NCI-H460 (cell line): ENCODE measurements at places on chromosomes 13 and 19.
A peak's percentile ranks its signal among the peaks of the same experiment; 100 is the strongest.

GRCh38 chr13:68888832-68889231 lies 1218.8 kb upstream of the ATXN8OS start:
- no peak for DNase-seq

DNA sequence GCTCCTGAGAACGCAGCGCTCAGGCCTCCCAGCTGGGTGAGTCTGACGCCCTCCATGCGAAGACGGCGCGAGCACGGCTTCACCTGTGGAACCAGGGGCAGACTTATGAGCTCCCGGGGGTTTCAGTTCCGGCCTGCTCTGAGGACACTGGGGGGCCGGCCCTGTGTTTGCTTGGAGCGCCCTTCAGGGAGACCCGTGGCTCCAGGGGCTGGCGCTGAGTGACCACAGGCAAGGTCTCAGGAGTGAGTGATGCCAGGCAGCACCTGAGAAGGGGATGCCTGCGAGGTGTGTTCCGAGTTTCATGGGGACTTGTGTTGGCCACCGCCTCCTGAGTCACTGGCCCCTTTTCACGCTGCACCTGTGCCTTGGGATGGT lies 4.5 kb downstream of the MCF2L start:
- DNase-seq = no peak

DNA sequence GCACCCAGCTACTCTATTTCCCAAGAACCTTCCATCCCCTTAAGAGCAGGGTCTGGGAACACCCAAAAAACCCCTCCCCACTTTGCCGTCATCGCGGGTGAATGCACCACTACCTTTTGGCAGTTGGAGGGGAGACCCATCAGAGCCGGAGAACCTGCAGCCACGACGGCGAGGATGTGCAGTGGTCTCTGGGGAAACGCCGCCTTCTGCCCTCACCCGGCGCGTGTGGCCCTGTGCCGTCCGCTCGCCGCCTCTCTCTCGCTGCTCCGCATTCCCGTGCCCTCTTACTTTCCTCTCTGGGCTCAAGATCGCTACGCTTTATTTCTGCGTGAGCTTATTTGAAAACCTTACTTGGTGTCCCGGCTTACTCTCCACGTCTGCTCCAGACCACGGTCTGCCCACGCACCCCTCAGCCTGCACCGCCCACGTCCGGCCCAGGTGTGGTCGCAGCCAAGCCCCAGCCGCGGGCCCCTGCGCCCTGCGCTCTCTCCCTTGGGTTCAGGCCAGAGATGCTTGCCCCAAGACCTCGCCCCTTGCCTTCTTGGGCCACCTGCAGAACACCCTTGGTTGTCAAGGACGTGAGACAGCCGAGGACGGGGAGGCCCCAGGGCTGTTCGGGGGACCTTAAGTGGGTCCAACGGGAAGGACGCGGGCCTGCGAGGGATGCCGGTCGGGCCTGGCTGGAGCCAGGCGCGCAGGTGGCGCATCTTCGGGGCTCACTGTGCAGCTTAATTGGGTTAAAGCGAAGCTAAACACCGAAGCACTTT lies 2.0 kb upstream of the MAB21L1 start:
- no peak for DNase-seq

DNA sequence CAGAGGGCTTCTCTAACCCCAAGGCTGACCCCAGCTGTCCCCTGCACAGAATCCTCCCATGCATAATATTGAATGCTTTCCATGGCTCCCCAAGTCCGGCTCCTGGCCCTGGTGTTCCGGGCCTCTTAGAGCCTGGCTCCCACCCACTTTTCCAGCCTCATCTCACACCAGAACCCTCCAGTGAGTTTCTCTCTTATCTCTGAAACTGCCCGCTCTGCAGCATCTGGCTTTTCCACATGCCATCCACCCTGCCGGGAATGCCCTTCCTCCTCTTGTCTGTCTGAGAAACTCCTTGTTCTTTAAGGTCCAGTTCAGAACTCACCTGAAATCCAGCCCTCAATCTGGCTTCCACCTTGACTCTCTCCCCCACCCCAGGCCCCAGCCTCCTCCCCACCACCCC lies 6.8 kb downstream of the SYNGR4 start:
- no peak for DNase-seq

- no peak for DNase-seq
Measured at GRCh38 chr13:106918557-106918860, 350.6 kb upstream of the ARGLU1 start.

- DNase-seq = no peak
Measured at GRCh38 chr13:29454931-29455481, 140.5 kb downstream of the SLC7A1 start.

- no peak for DNase-seq
Measured at GRCh38 chr13:37531049-37531448, 67.5 kb downstream of the POSTN start.

- DNase-seq = no peak
Measured at GRCh38 chr13:40809471-40809870, 20.1 kb downstream of the SLC25A15 start.

DNA sequence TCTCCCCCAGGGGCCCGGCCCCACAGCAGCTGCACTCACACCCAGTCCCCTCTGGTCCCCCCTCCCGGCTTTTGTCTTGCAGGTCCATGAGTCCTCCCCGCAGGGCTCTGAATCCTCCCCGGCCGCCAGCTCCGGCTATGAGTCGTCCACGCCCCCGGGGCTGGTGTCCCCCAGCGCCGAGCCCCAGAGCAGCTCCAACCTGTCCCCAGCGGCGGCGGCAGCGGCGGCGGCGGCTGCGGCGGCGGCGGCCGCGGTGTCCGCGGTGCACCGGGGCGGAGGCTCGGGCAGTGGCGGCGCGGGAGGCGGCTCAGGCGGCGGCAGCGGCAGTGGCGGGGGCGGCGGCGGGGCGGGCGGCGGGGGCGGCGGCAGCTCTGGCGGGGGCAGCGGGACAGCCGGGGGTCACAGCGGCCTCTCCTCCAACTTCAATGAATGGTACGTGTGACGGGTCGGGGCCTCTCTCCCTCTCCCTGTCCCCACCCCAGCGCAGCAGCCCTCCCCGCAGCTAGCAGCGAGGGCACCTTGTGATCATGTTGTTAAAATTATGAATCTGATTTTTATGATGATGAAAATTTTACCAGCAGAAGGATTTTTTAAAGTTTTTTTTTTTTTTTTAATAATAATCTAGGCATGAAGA lies 3.8 kb downstream of the ZIC2 start:
- DNase-seq = no peak

DNA sequence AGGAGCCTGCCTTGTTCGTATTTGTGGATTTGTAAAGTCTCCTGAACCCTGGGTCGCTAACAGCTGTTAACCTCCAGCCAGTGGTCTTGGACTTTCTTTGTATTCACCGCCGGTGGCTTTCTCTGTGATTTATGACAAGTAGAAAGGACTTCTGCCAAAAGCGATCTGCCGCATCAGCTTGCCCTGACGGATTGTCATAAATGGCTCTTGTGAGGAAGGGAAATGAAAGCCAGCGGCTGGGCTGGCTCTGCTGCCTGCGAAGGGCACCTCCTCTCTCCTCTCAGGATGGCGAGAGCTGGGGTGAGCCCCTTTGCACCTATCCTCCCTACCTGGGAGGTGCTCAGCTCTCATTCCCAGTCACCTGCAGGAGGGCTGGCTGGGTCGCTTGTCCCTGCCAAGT lies 25.6 kb downstream of the DHRS12 start:
- no peak for DNase-seq

- DNase-seq = peak; percentile 60
Measured at GRCh38 chr13:41827507-41828213, 133.2 kb downstream of the VWA8 start.

GRCh38 chr13:49213997-49214916 lies 5.9 kb upstream of the MLNR start:
- DNase-seq = no peak

DNA sequence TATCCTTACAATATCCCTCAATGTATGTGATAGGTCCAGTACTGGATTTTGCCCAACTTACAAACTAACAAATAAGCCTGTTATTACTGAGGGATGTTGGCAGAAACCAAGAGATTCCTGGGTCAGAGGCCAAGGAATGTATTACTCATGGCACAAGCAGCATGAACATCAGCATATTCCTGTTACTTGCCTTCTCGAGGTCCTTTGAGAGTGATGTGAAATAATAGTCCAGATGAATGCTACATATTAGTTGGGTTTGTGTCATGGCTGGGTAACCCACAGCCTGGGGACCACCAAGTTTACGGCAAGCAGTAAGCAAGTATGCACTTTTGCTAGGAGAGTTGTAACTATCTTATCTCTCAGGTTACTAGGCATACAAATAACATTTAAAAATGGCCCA lies 384.5 kb upstream of the GPC6 start:
- no peak for DNase-seq

DNA sequence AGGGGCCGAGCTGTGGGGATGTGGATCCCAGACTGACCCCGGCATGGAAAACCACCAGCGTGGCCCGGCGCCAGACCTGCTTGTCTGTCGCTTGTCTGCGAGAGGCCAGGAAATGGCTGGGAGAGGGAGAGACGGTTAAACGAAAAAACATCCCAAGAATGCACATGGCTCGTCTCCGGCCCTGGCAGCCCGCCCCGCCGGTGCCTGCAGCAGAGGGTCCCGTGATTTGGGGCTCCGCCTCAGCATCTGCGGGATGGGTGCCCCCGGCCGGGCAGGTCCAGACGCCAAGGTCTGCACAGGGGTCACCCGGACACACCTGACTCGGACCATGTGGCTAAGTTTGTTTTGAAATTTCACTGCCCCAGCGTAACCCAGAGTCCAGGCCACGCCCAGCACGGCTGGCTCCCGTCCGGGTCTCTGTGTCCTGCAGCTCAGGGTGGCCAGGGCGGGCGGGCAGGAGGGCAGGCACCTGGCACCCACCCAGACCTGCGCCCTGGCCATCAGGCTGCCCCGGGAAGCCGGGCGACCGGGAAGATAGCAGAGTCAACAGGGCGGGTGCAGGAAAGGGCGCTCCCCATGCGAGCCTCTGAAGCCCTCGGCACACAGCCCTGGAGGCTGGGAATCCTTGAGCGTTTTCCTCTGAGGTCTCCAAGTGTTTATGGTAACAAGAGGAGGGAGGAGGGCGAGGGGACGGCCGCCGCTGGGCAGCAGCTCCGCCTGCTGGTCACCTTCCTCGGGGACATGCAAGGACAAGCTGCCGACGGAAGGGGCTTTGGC lies 103.2 kb downstream of the GADD45B start:
- DNase-seq = peak; percentile 88

DNA sequence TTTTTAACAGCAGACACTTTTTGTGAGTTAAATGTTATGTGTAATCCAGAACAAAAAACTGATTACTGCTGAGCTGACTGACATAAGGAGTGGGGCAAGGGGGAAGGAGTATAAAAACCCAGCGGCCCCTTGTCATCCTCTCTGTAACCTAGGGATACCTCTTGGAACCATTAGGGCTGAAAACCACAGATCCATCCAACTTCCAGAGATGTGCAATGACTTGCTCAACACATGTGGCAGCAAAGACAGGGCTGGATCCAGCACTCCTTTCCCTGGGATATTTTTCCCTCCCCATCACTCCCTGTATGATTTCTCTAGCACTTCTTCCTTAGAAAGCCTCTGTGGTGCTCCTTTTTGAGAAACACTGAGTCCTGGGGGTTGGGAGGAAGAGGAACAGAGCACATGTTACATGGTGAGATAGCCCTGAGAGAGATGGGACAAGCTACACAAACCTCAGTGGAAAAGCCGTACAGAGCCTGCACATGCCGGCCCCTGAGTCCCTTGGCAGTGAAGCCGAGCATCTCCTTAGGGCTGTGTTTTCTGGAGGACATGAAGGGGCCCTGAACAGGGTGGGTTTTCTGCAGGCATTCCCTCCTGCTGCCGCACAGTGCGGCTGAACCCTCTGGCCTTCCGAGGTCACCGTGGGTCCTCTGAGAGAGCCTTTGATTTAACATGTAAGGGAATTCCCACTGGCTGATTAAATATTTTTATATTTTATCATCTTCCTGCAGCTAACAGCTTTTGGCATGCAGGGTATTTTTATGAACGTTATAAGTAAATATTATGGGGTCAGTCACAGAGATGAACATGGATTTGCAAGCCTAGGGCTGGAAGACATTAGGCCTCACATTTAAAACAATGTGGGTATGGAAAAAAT lies 219.9 kb downstream of the COG6 start:
- no peak for DNase-seq

GRCh38 chr13:35763782-35764123 lies 287.3 kb upstream of the MAB21L1 start:
- DNase-seq = no peak

- no peak for DNase-seq
Measured at GRCh38 chr13:97569841-97570240, 135.9 kb downstream of the RAP2A start.

GRCh38 chr19:15479391-15480345 lies at the start of gene PGLYRP2:
TSS of gene PGLYRP2 (minus strand) at chr19:15479501. CDS start at chr19:15479371, 130 bp downstream.
- DNase-seq = no peak

DNA sequence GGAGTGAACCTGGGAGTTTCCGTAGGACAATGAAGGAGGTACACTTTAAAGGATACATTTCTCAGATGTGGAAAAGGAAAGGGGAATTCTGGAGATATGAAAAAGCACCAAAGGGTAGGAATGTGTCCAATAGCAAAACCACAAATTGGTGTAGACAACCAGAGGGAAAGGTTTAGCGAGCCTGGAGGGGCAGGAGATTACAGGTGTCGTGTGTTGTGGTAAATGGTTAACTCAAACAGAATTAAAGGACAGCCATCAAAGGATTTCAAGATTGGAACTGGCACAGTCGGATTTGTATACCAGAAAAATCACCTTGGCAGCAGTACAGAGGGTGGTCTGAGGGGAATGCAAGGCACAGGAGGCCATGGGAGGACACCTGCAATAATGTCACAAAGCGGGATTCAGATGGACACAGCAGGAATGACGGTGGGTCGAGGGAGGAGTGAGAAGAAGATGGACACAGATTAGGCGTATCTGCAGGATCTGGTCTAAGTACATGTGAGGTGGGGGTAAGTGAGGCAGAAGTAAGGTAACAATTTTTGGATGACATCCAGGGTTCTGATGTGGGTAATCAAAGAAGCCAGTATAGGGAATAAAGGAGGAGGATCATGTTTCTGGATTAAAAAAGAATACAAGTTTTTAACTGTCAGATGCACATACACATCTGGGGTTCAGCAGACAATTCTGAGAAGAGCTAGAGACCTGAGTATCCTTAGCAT lies 361.6 kb downstream of the KLF12 start:
- no peak for DNase-seq

GRCh38 chr13:66405908-66406802 lies 824.0 kb downstream of the PCDH9 start:
- DNase-seq = no peak

DNA sequence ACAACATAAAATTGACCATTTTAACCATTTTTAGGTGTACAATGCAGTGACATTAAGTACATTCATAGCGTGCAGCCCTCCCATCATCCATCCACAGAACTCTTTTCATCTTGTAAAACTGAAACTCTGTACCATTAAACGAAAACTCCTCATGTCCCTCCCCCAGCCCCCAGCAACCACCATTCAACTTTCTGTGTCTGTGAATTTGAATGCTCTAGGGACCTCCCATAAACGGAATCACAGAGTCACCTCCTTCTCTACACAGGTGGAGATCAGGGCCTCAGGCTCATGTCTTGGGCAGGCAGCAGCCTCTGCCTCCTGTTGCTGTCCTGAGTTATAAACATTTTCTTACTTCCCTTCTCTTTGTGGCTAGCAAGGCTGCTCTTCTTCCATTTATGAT lies 7.3 kb upstream of the CCNE1 start:
- DNase-seq = no peak
